Non-pigmented ciliary epithelial cell (primary cell): ENCODE measurements at places on chromosomes 12 and 14.

DNA sequence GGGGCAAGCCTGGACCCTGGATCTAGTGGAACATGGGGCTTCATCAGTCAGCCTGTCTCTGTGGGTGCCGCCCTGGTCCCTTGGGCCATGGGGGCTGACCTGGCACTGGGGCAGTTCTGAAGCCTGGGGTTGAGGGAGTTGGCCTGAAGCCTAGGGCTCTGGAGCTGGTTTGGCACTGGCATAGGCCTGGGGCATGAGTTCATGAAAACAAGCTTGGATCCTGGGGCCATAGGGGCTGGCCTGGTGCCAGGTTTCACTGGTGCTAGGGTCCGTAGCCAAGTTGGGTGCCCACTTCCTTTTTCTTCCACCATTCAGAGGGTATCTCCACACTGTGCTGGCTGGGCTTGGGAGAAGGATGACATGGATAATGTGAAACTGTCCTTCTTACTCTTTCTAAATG, 26.6 kb upstream of the ANO4 start:
- DNase-seq: no peak

DNA sequence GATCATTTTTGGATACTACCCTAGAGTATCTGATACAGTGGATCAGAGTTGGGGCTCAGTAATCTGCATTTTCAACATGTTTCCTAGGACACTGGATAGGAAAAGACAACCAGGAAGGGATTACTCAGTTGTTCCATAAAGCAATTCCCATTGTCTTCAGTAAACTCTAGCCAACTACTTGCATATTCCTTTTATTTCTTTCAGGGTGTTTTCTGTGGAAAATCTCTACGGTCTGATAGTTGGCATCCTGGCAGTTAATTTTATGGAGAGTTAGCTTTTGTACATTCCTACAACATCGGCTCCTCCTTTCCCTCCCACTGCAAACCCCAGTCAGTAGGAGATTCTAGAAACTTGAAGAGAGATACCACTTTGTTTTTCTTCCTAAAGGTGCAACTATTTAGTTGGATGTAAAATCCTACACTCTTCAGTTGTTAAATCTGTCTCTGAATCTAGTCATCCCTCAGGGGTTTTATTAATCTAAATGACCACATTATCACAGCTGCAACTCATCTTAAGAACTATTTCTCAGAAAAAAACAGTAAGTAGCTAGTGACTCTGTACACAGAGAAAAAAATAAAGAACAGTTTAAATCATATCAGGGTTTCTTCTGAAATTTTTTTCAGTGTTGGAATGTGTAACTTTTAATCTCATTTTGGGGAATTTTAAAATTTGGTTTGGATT, 103.9 kb downstream of the PDE3A start:
- DNase-seq: no peak

- no peak for DNase-seq
Observed at GRCh38 chr12:130916241-130916911, 37.3 kb upstream of the ADGRD1 start.

GRCh38 chr14:100893228-100893601, 10.3 kb downstream of the RTL1 start:
- no peak for DNase-seq

- DNase-seq: peak; percentile 55
Observed at GRCh38 chr14:100688598-100689461, 37.9 kb upstream of the DLK1 start.

DNA sequence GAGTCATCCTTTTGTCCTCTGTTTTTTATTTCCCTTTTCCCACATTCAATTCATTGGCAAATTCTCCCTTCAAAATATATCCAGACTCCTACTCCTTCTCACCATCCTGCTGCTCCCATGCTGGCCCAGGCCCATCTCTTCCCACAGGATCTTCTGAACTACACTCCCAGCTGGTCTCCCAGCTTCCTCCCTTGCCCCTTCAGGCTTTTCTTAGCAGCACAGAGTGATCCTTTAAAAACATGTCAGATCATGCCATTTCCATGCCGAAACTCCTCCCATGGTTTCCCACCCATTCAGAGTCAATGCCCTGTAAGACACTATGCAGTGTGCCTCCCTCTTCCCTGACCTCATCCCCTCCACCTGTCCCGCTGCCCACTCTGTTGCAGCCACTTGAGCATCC, 2.4 kb upstream of the KRT84 start:
- no peak for DNase-seq

DNA sequence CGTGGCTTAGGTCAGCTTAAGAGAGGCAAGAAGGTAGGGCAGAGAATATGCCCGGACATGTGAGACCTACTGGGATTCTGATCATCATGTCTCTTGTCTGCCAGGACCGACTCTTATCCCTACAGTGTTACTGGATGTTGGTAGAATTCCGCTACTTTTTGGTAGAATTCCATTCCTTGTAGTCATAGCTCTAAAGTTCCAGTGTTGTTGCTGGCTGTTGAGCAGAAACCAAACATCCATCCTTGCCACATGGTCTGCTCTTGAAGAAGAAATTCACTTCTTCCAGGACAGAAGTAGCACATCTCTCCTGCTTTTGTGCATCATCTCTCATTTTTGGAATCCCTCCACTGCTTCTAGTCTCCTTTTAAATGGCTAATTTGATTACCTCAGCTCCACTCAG, 453.7 kb downstream of the RPL10L start:
- no peak for DNase-seq

- DNase-seq: no peak
Observed at GRCh38 chr14:91861091-91861490, 6.2 kb downstream of the TC2N start.

- DNase-seq: no peak
Observed at GRCh38 chr14:58873228-58873953, 235.6 kb downstream of the DACT1 start.

DNA sequence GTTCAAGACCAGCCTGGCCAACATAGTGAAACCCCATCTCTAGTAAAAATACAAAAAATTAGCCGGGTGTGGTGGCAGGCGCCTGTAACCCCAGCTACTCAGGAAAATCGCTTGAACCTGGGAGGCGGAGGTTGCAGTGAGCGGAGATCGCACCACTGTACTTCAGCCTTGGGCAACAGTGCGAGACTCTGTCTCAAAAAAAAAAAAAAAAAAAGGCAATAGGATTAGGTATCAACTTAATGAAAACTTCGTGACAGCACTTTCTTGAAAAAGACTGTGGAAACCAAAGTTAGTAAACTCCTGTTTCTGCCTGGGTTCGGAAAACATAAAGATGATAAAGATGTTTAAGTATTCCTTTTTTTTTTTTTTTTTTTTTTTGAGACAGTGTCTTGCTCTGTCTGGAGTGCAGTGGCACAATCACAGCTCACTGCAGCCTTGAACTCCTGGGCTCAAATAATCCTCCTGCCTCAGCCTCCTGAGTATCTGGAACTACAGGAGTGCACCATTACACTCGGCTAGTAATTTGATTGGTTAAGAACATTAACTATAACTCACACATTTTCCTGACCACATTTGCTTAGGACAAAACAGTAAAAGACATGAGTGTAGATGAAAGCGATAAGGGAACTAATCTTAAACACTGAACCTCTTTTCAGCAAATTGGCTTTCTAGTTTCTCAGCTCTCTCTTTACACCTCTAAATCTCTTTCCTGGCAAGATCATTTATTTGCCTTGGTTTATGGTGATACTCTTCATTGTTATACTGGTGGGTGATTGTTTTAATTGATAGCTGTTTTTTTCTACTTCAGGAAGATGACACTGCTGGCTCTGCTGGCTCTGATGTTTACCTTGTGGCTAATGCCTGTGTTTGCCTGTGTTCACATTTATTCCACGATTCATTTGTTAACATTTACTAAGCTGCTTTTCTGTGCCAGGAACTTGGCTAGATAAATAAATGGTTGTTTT, 15.8 kb downstream of the HIF1A start:
- no peak for DNase-seq

DNA sequence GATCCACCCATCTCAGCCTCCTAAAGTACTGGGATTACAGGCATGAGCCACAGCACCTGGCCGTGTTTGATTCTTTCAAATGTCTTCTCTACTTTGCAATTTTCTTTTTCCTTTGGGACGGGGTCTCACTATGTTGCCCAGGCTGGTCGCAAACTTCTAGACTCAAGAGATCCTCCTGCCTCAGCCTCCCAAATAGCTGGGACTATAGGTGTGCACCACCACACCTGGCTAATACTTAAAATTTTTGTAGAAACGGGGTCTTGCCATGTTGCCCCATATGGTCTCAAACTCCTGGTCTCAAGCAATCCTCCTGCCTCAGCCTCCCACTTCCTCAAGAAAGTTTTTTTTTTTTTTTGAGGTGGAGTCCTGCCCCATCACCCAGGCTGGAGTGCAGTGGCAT, 1.7 kb downstream of the GATC start:
- DNase-seq: no peak

DNA sequence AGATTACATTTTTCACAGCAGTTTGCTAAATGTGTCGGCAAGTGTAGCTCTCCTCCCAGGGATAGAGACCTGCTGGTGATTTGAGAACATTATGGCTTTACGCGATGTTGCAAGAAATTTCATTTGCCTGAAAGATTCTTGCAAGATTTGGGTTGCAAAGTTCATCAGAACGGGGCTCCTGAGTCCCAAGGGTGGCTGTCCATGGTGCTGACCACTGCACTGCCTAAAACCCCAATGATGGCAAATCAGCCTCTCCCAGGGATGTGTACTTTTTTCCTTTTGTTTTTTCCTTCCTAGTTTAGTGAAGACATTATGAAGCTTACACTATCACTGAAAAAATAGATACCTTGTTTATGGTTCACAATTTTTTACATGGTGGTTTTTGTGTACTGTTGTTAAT, 85.4 kb downstream of the WSCD2 start:
- DNase-seq: no peak

DNA sequence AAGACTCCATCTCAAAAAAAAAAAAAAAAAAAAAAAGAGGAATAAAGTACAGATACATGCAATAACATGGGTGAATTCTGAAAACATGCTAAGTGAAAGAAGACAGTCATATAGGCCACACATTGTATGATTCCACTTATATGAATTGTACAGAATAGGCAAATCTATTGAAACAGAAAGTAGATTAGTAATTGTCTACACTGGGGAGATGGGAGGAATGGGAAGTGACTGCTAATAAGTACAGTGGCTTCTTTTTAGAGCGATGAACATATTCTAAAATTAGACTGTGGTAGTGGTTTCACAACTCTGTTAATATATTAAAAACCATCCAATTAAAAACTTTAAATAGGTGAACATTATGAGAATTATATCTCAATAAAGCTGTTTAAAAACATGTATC, 74.4 kb downstream of the ANKS1B start:
- no peak for DNase-seq

- DNase-seq: no peak
Observed at GRCh38 chr12:20142956-20143355, 225.4 kb upstream of the PDE3A start.

DNA sequence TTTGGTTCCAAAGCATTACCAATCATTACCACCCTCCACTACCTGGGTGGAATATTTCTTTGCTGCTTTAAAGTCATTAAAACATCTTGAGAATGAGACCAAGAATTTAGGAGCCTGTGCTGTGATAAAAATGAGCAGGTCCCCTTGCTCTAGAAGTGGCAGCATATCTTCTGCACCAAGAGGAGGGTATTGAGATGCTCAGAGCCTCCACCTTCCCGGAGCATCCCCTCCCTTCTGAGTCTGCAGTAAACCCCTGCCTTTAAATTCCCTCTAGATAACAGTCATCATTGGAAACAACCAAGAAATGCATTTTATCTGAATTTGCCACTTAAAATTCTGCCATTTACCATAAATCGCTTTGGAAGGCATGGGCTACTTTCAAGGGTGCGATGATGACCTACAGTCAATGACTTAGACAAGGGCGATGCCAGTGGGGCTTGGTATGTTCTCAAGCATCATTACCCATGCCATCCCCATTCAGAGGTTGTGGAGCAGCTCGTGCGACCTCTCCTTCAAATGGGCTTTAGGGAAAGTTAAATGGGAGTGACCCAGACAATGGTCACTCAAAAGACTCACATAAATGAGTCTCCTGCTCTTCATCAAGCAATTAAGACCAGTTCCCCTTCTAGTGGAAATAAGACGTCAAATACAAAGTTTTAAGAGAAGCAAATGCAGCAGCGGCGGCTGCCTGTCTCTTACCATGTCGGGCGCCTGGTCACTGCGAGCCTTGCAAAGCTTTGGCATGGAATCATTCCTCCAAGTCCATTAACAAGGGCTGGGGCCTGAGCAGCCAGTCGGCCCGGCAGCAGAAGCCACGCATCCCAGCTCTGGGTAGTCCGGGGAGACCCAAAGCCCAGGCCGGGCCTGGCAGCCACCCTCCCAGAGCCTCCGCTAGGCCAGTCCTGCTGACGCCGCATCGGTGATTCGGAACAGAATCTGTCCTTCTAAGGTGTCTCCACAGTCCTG, 334.5 kb downstream of the TMEM121 start:
- no peak for DNase-seq
